ENCODE measurements at places on chromosomes 7 and 10.

- DNase-seq: no peak
These were observed 34.9 kb downstream of the IL15RA start for GRCh38 chr10:5942474-5942873.

- DNase-seq: peak; percentile 7
These were observed 11.4 kb downstream of the MTURN start for GRCh38 chr7:30146127-30146612.

DNA sequence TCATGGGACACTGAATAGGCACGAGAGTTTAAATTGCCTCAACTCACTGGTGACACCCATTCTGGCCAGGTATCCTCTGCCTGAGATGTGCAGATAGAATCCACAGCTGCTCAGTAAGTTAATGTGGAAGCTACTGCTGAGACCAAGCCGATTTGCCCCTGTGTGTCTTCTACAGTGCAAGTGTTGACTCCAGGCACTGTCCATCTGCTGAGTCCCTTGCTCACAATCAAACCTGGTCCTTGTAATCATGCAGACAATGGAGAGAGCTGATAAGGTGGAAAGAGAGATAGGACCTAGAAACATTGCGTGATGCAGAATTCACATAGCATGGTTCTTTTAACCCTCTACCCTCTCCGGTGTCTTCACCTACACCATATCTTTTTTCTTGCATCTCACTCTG, 101.4 kb downstream of the ITGB8 start:
- DNase-seq: no peak

- DNase-seq: peak; percentile 39
These were observed 39.9 kb downstream of the DKK1 start for GRCh38 chr10:52353960-52354394.

DNA sequence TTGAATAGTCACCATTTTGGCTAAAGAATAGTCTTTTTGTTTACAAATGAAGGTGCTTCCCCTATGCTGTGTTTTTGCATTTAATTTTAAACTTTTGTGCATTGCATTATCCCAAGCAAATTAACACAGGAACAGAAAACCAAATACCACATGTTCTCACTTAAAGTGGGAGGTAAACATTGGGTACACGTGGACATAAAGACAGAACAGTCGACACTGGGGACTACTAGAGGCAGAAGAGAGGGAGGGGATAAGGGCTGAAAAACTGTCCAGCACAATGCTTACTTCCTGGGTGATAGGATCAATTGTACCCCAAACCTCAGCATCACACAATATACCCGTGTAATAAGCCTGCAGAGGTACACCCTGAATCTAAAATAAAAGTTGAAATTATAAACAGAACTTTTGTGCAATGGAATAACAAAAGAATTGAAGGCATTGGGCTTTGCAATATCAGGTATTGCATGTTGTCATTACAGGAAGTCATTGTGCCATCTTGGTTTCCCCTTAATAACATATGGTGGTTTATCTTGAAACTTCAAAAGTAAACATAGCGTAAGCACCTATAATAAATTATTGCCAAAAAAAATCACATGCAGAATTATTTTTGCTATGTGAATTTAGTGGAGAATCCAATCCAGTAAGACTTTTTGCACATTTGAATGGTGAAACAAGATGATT, 16.1 kb downstream of the ADD3 start:
- no peak for DNase-seq

GRCh38 chr10:77034240-77034639, 603.4 kb downstream of the KCNMA1 start:
- DNase-seq: no peak

- peak; percentile 62 for DNase-seq
These were observed 271.3 kb upstream of the CACNA2D1 start for GRCh38 chr7:82714883-82715282.

All from fibroblast of skin of right biceps (primary cell).